Adipose tissue (tissue), 3 donors: ENCODE measurements at places on chromosomes 7 and 10. TPM values are rescaled to one million over a fixed set of nuclear protein-coding genes. Genes with fewer than 3 reads are reported as not detected.

CLDN15 gene
- polyA plus RNA-seq = 29.1 TPM

PTPRE gene
- polyA plus RNA-seq = 16.9 TPM

IFIT2 gene
- polyA plus RNA-seq = 5.3 TPM

FAM13C gene
- 4.4 TPM for polyA plus RNA-seq

NKX1-2 gene
- polyA plus RNA-seq = not detected

DRGX gene
- polyA plus RNA-seq = not detected

UFSP1 gene
- polyA plus RNA-seq = 3.3 TPM

LIPF gene
- polyA plus RNA-seq = 2,549 TPM

SNX13 gene
- polyA plus RNA-seq = 6.5 TPM

KAZALD1 gene
- 1.2 TPM for polyA plus RNA-seq

HTR5A gene
- not detected for polyA plus RNA-seq

PRKAG2 gene
- polyA plus RNA-seq = 22.2 TPM

ABI1 gene
- 13.9 TPM for polyA plus RNA-seq

CCDC126 gene
- polyA plus RNA-seq = 4.3 TPM

MGMT gene
- polyA plus RNA-seq = 11.7 TPM

NANOS1 gene
- polyA plus RNA-seq = 1.6 TPM

NME8 gene
- not detected for polyA plus RNA-seq

CTAGE4 gene
- polyA plus RNA-seq = not detected

ABCB1 gene
- 0.90 TPM for polyA plus RNA-seq

POLR2J3 gene
- polyA plus RNA-seq = 84.8 TPM

GLI3 gene
- 0.51 TPM for polyA plus RNA-seq

ATP5MK gene
- polyA plus RNA-seq = 371 TPM

PRPS1L1 gene
- polyA plus RNA-seq = not detected

MGAM2 gene
- polyA plus RNA-seq = 0.34 TPM

COBL gene
- polyA plus RNA-seq = 8.0 TPM

SDK1 gene
- 3.2 TPM for polyA plus RNA-seq

SCRN1 gene
- 33.5 TPM for polyA plus RNA-seq

CYP2C19 gene
- not detected for polyA plus RNA-seq

CFAP70 gene
- polyA plus RNA-seq = 1.6 TPM

SFRP5 gene
- 0.67 TPM for polyA plus RNA-seq

FAM25C gene
- polyA plus RNA-seq = not detected

TRIP6 gene
- polyA plus RNA-seq = 57.1 TPM

OPN1SW gene
- polyA plus RNA-seq = not detected

KDM7A gene
- 6.0 TPM for polyA plus RNA-seq

PSMG3 gene
- 41.8 TPM for polyA plus RNA-seq

PTPN20 gene
- polyA plus RNA-seq = 0.34 TPM
